ENCODE measurements at places on chromosomes 5 and 9.
A peak's percentile ranks its signal among the peaks of the same experiment; 100 is the strongest.

GRCh38 chr5:14676320-14676719 lies 11.8 kb downstream of the OTULIN start:
- DNase-seq: peak; percentile 66

DNA sequence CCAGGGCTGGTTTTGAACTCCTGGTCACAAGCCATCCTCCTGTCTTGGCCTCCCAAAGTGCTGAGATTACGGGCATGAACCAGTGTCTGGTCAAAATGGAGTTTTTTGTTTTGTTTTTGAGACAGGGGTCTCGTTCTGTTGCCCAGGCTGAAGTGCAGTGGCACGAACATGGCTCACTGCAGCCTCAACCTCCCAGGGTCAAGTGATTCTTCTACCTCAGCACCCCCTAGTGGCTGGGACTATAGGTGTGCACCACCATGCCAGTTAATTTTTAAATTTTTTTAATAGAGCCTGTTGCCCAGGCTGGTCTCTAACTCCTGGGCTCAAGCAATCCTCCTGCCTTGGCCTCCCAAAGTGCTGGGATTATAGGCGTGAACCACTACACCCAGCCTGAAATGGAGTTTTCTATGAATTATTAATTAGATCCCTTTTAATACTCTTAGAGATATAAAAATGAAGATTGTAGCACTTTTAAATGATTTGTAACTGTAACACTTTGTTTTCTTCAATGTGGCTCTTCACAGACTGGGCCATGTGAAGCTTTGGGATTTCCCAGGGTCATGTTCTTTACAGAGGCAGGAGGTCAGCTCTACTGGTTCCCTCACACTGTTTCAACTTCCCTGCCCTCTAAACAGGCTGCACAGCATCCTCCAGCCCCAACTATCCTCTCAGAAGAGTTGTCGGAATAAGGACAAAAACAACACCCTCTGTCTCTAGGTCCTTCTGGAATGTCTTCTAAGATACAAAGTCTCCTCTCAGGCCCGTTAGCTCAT lies 32.7 kb upstream of the SPARC start:
- DNase-seq: peak; percentile 71

DNA sequence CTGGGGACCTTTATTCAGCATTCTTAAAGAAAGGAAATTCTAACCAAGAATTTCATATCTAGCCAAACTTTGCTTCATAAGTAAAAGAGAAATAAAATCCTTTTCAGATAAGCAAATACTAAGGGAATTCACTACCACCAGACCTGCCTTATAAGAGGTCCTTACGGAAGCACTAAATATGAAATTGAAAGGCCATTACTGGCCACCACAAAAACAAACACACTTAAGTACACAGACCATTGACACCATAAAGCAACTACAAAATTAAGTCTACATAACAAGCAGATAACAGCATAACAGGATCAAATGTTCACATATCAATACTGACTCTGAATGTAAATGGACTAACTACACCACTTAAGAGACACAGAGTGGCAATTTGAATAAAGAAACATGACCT lies 361.4 kb upstream of the POU5F2 start:
- no peak for DNase-seq

DNA sequence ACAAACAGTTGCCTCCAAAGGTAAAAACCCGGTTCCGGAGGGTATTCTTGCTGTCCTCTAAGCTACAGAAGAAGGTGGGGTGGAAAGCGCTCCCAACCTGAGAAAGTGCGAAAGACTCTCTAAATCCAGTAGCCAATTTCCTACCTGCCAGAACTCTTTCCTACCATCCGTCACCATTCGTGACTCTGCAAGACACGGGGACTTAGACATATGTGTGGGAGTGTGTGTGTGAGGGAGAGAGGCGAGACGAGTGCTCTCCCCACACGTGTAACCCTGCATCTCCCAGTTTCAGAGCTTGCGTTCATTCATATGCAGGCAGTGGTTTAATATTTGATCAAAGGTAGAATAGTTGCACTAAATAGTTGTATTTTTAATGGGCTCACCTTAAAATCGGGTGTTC lies 473 bp upstream of the GABRA1 start:
- DNase-seq: no peak

GRCh38 chr5:96278981-96279380 lies 154.1 kb downstream of the PCSK1 start:
- DNase-seq: no peak

DNA sequence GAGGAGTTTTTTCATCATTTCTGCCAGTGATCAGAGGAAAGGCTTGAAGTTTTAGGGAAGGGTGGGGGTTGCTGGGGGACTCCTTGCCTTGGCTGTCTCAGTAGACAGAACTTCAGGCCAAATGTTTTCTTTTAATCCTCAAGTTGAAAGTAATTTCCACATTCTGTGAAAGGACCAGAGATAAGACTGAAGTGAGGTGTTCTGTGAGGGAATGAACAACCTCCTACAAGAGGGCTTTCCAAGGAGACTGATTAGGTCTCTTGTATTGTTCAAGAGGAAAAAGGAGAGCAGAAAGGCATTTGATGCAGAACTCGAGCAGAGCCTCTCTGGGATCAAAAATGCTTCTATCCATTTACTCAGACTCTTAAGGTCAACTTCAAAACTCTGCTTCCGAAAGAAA lies 282.1 kb upstream of the ATP10B start:
- no peak for DNase-seq

GRCh38 chr9:106350777-106351176 lies 512.2 kb upstream of the ZNF462 start:
- DNase-seq: no peak

DNA sequence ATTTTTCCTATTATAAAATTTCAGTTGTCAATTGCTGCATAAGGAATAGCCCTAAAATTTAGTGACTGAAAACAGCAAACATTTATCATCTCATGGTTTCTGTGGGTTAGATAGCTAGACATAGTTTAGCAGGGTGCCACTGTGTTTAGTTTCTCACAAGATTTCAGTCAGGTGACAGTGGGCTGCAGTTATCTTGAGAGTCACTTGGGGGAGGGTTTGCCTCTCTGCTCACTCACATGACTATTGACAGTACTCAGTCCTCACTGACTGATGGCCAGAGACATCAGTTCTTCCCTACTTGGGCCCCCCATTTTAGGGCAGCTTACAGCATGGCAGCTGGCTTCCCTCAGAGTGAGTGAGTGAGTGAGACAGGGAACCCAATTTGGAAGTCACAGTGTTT lies 42.0 kb downstream of the PBX3 start:
- DNase-seq: no peak

DNA sequence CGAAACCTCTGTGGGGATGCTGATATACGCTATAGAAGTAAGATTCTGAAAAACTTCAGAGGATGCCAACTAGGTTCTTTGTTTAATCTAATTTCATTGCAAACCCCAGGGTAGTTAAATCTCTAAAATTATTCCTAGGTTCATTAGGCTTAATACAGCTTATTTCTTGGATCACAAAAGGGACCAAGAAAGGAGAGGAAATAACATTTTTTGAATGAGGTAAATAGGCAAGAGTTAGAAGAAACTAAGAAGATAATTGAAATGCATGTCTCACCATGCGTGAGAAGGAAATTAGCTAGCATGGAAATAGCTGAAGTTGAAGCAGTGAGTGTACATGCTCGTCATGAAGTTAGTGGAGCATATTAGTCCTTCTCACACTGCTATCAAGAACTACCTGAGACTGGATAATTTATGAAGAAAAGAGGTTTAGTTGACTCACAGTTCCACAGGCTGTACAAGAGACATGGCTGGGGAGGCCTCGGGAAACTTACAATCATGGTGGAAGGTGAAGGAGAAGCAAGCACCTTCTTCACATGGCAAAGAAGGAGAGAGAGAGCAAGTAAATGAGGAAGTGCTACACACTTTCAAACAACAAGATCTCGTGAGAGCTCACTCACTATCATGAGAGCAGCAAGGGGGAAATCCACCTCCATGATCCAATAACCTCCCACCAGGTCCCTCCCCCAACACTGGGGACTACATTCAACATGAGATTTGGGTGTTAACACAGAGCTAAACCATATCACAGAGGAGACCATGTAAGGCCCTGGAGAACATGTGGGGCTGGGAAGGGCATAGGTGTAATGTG lies 125.1 kb upstream of the OSMR start:
- DNase-seq: no peak

GRCh38 chr5:74282490-74282889 lies 358.0 kb downstream of the ENC1 start:
- DNase-seq: no peak

- DNase-seq: no peak
These were observed 111.1 kb downstream of the KCTD16 start for GRCh38 chr5:144281784-144282183.

DNA sequence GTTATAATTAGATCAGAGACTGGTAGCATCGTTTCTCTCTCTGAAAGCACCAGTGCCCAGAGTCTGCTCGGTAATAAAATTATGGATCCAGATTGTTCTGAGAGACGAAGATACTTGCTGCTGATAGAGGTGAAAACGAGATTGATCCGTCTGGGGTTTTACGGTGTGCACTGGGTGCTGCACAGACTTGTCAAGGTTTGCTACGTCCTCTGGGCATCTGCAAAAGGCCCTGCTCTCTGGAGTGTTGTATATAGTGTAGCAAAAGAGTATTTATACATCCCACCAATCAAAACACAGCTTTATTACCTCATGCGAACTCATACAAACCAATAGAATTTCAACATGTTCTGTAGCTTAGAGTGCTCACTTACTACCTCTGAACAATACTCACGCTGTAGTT lies 219.3 kb downstream of the PBX3 start:
- DNase-seq: no peak

- no peak for DNase-seq
These were observed 6.9 kb upstream of the UBAP1 start for GRCh38 chr9:34171753-34172535.

DNA sequence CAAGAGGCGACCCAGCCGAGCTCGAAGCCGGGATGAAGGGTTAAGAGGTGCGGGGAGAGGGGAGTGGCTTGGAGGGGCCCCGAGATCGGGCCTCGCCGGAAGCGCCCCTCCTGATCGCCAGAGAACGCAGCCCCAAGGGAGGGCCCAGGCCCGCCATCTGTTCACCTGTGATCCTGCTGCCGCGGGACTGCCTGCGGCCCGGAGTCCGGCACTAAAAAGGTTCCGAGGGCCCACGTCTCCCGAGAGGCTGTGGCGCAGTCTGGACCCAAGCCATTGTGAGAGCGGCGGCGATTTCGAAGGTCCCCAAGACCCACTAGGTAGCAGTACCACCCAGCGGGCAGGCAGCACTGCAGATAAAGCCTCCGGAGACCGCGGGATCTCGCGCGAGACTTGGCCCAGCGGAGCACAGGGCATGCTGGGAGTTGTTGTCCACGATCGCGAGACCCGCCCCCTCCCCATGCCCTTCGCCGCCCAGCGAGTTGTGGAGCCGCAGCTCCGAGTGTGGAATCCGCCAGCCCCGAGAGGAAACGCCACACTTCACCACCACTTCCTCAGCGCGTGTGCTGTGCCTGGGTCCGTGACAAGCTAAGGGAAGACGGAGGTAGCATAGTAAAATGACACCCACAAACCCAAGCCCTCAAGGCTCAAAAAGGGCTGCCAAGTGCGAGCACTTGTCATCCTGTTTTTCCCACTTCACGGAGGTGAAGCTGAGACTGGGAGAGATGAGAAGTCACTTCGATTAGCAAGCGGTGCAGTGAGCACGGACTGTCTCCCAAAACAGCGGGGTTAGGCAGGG lies at the start of gene KIAA1191:
Gene KIAA1191, minus strand, starts transcription at position 328 of the 796 bp plus-strand sequence. CDS start 2,256 bp downstream, outside the sequence.
- peak; percentile 92 for DNase-seq

DNA sequence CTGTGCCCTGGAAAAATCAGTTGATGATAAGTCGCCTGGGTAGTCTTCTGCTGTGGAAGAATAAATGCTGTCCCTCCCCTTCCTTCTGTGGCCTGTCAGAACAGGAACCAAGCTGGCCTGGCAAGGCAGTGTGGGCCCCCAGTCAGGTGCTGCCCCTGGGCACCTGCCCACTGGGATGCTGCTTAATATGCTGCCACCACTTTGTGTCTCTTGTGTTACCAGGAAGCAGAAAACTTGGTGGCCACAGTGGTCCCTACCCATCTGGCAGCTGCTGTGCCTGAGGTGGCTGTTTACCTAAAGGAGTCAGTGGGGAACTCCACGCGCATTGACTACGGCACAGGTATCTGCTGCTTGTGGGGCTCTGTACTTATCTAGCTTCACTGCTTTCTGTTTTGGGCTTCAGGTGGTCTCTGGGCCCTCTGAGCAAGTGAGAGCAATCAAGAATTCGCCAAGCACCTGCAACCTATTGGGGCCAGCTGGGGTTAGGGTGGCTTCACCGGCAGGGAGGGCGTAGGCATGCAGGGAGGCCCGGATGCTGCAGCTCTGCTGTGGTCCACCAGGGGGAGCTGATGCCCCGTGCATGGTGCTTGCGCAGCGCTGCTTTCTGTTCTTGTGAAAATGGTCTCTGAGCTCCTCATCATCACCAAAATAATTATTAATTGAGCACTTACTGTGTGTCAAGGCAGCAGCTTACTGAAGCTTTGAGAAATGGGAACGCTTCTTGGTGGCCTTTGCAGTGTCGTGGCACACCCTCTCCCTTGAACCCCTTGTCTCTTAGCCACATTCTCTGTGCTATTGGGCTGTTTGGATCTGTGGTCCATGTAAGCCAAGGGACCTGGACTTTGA lies 20.3 kb downstream of the PTPA start:
- DNase-seq: peak; percentile 72

GRCh38 chr9:31588006-31588405 lies 796.4 kb upstream of the ACO1 start:
- DNase-seq: no peak

- peak; percentile 22 for DNase-seq
These were observed 4.5 kb downstream of the LSM11 start for GRCh38 chr5:157747766-157748700.

GRCh38 chr9:35470894-35471293 lies 19.0 kb upstream of the RUSC2 start:
- no peak for DNase-seq

- DNase-seq: peak; percentile 77
These were observed 2.1 kb downstream of the CCDC192 start for GRCh38 chr5:127705120-127705892.

GRCh38 chr5:935510-936084 lies 42.9 kb downstream of the TRIP13 start:
- no peak for DNase-seq

DNA sequence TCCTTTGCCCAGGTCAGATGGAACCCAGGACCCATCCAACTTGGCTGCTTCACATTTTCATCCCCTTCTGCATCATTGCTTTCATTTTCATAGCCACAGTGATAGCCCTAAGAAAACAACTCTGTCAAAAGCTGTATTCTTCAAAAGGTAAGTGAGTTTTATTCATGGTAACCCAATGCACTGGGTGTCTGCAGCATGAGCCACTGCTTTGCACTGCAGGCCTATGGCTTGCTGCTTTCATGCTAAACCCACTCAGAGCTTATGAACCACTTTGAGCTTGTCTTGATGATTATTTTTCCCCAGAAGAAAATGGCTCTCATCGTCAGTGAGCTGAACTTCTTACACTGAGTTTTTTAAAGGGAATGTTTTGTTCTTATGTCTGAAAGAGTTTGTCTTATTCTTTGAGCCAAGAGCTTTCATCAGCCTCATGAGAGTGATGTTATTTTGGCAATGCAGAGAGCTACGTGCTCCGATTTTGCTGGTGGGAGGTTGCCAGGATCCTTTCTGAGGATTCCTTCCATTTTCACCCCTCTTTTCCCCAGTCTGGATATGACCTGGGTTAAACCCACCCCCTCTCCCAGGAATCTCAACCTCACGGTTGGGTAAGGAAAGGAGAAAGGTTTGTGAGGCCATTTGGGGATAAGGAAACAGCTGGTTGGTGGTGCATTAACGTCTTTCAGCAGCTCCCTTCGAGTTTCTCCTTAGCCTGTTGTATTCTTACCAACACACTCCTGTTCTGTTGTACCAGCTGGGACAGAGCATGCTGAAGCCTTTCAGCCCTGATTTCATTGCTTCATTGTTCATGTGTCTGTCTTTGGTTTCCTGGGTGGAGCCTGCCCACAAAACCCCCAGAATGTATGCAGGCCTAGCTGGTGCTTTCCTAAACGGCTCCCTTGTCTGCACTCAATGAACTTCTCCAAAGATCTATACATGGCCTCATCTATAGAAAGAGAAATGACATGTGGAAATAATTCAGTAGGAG lies 47.6 kb downstream of the PDCD1LG2 start:
- no peak for DNase-seq
